Amniotic epithelial cell (primary cell): ENCODE measurements at places on chromosomes 3 and 15.
A peak's percentile ranks its signal among the peaks of the same experiment; 100 is the strongest.

- DNase-seq: peak; percentile 100
Measured at GRCh38 chr3:52670621-52671521, 14.8 kb downstream of the PBRM1 start.

DNA sequence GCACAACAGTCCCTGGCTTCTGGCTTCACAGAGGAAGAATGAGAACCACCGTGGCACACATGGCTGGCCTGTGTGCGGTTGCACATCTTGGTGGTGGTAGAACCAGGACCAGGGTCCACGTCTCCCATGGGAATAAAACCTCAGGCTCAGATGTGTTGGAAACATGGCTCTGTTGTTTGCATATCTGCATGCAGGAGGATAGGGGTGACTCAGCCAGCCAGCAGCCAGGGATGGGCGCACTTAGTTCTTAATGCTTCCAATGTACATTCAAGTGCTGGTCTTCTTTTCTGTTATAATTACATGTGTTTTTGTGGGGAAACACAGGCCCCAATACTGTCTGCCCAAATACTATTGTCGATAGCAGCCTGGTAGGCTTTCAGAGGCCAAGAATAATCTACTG lies 35.8 kb upstream of the BCL2L10 start:
- no peak for DNase-seq

- no peak for DNase-seq
Measured at GRCh38 chr15:63109498-63109897, 12.2 kb upstream of the LACTB start.

DNA sequence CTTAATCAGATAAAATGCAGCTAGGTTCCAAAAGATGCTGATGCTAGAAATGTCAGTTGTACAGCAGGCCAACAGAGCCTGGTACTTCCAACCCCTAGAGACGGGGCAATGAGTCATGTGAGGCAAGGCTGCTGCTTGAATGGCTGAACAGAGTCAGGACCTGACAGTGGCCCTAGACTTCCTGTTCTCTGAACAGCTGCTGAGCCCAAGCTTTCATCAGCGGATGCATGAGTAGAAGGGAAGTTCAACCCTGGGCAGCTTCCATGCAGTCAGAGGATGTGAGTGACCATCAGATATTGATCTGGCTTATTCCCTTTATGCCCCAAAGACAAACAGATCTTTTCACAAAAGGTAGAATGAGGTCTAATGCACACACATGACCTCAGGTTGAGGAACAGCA lies 282.9 kb upstream of the COL8A1 start:
- no peak for DNase-seq

GRCh38 chr3:65193531-65193930 lies 505.7 kb upstream of the ADAMTS9 start:
- no peak for DNase-seq

- no peak for DNase-seq
Measured at GRCh38 chr3:127479449-127479848, 111.1 kb downstream of the TPRA1 start.

- DNase-seq: peak; percentile 59
Measured at GRCh38 chr3:188171682-188172467, 17.9 kb downstream of the LPP start.

- DNase-seq: no peak
Measured at GRCh38 chr3:109631897-109632296, 294.6 kb upstream of the DPPA4 start.

DNA sequence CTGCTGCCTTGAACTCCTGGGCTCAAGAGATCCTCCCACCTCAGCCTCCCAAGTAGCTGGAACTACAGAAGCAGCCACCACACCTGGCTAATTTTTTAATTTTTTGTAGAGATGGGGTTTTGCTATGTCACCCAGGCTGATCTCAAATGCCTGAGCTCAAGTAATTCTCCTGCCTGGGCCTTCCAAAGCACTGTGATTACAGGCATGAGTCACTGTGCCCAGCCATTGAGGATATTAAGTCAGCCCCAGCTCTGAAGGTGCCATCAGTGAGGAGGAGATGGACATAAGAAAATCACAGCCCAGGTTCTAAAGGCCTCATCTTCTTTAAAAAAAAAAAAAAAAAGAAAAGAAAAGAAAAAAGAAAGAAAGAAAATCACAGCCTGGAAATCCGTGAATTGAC lies 26.6 kb upstream of the PSTPIP1 start:
- peak; percentile 24 for DNase-seq

GRCh38 chr15:85172846-85173490 lies 191.3 kb downstream of the PDE8A start:
- DNase-seq: no peak

DNA sequence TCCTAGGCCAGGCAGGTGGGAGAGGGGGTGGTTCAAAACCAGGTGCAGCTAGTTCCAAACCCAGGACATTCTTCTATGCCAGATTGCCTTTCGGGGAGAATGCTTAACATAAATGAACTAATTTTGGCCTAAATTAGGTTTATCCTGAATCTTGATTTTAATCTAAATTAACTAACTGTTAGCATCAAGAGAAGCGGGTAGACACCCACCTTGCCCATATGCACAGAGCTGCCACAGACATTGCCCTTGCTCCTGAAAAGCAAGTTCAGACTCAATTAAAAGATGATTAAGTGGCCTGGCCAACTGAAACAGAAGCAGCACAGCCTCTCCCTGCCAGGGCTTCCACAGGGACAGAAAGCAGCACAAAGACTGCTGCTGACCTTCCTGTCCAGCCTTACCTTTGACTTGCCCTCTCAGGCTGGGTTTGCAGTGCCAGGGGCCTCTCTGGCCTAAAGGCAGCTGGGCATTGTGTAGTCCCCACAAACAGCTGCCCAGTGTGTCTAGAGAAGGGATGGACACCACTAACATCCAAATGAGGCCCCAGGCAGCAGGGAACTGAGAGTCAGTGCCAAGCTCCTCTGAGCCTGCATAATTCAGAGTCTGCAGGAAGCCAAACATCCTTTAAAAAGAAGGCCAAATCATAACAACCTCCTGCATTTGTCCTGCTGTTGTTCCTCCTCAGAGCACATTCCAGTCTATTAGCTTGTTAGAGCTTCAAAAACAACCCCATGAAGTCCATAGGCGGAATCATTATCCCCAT lies 15.4 kb upstream of the OXTR start:
- no peak for DNase-seq

DNA sequence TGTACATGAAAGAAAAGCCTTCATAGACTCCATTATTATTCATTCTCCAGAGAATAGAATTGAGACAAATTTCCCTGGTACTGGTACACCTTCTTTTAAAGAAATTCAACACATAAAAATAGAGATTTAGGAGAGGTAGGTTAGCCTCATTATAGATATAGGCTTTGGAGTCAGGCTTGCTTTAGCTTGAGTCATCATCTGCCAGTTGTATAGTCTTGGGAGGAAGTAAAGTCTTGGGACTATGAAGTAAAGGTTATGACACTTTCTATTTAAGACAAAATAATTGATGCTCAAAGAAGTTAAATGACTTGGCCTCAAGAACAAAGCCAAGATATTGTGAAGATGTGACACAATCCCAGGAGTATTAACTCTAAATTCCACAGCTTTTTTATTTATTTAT lies 4.3 kb downstream of the HRG start:
- DNase-seq: no peak

DNA sequence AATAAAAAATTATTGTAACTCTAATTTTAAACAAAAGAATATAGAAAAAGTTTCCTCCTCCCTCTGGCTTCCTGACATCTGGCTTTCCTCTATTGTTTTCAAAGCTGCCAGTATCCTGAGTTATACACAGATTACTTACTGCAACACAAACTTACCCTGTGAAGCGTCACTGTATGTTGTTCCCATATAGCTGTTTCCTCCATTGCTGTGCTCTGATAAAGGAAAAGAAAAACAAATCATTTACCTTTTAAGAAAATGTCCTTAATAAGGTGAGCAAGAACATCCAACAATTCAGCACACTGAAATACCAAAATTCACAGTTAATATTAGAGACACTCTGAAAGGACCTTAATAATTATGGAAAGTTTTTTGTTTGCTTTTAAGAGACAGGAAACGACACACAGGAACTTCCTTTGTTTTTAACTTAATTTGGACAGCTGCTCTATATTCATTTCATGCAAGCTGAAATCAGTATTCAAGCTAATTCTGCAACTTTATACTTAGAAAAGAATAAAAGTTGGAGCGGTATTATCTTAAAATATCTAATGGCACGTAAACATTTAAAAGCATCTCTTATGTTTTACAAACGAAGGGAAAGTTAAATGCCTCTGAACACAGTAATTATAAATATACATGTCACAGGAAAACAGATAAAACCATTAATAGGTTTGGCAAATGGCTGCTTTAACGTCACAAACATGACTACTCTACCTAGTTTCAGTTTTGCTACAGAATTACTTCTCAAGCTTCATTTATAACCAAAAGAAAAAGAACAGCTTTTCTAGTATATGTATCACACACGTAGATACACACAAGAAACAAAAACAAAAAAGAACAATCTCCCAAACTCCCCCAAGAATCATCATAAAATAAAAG lies 21.5 kb downstream of the TJP1 start:
- DNase-seq: no peak
